A673 (cell line): ENCODE measurements at places on chromosomes 6 and 20. TPM values are rescaled to one million over a fixed set of nuclear protein-coding genes. Genes with fewer than 3 reads are reported as not detected.

RAET1G gene
- 0.45 TPM in 1 of 2 replicates, not detected in the other for total RNA-seq

FANCE gene
- total RNA-seq = 19.2 and 23.4 TPM in 2 replicates

EDEM2 gene
- 13.6 and 16.1 TPM in 2 replicates for total RNA-seq

ABT1 gene
- 17.4 and 18.1 TPM in 2 replicates for total RNA-seq

TMC2 gene
- not detected in 2 replicates for total RNA-seq

ATAT1 gene
- 31.7 and 33.0 TPM in 2 replicates for total RNA-seq

NFATC2 gene
- 0.64 and 0.76 TPM in 2 replicates for total RNA-seq

DNA sequence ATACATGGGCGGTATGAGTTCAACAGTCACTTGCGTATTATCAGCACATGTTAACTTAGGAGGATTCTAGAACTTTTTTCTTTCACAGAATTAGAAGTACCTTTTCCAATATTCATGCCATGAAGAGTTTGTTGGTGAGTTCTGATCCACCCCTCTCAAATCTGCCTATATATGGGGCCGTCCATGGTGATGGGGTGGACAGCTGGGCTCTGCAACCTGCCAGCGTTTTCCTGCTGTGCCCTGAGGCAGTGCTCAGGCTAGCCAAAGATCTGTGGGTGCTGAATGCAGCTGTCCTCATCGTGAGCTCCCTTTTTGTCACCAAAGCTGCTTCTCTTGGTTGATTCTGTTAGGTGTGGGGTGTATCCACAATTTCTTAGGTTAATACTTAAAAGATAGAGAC lies 88.7 kb downstream of the THBS2 start:
- no peaks in the 10 kb centered on the region for H3K4me1 ChIP-seq
- no peaks in the 10 kb centered on the region for H3K36me3 ChIP-seq
- no peaks in the 10 kb centered on the region for H3K27me3 ChIP-seq
- H3K27ac ChIP-seq = no peak overlapping the region

DNA sequence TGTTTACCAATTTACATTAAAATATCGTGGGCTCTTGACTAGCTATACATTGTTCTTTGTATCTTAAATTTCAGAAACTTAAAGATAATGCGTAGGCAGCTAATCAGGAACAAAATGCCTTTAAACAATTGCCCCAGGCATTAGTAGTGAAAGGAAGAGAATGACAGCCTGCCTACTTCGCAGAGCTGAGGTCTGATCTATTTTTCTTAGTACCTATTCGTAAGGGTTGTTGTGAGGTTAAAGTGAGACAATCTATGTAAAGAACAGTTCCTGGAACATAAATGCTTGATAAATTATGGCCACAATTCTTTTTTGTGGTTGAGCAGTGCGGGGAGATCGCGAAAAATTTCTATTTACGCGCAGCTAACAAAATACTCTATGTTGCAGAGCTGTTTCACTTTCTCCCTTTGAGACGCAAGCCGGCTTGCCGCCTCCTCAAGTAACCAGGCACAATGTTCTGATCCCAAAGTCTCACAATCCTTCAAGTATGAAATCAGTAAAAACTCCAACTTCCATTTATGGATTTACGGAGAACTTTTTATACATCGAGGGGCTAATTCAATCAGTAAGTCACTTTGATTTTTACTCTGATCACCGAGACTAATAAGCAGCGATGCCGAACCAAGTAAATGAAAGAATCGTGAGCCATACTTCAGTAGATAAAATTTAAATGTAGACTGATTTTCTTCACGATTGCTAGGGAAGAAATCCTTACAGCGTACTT lies 878 bp upstream of the PNRC1 start:
- peak; percentile 64 for DNase-seq
- H3K4me1 ChIP-seq = peaks cover 12% of the 10 kb centered on the region
- H3K27ac ChIP-seq = peak overlapping the region; percentile 81
- H3K4me3 ChIP-seq = peak overlapping the region; percentile 96
- H3K27me3 ChIP-seq = no peaks in the 10 kb centered on the region

GRCh38 chr20:63215101-63216040 lies 560 bp downstream of the YTHDF1 start:
- peak overlapping the region; percentile 87 for H3K27ac ChIP-seq
- no peaks in the 10 kb centered on the region for H3K4me1 ChIP-seq
- peaks cover 40% of the 10 kb centered on the region for H3K36me3 ChIP-seq
- H3K27me3 ChIP-seq = peaks cover 4% of the 10 kb centered on the region
- DNase-seq = peak; percentile 29

- no peak overlapping the region for H3K27ac ChIP-seq
- no peak for DNase-seq
- H3K36me3 ChIP-seq = no peaks in the 10 kb centered on the region
- H3K4me3 ChIP-seq = no peak overlapping the region
- no peaks in the 10 kb centered on the region for H3K27me3 ChIP-seq
Measured at GRCh38 chr6:145714731-145715130, 20.6 kb downstream of the EPM2A start.

GRCh38 chr6:150142670-150143515 lies at the start of gene PPP1R14C:
PPP1R14C (plus strand) TSS chr6:150143044; CDS start chr6:150143193, 149 bp downstream.
- H3K27me3 ChIP-seq = peaks cover 50% of the 10 kb centered on the region
- peaks cover 9% of the 10 kb centered on the region for H3K4me1 ChIP-seq
- no peaks in the 10 kb centered on the region for H3K36me3 ChIP-seq
- peak; percentile 85 for DNase-seq

- no peaks in the 10 kb centered on the region for H3K4me1 ChIP-seq
- DNase-seq = no peak
- H3K4me3 ChIP-seq = no peak overlapping the region
- H3K27me3 ChIP-seq = no peaks in the 10 kb centered on the region
Measured at GRCh38 chr6:54624779-54625178, 221.8 kb upstream of the FAM83B start.

DNA sequence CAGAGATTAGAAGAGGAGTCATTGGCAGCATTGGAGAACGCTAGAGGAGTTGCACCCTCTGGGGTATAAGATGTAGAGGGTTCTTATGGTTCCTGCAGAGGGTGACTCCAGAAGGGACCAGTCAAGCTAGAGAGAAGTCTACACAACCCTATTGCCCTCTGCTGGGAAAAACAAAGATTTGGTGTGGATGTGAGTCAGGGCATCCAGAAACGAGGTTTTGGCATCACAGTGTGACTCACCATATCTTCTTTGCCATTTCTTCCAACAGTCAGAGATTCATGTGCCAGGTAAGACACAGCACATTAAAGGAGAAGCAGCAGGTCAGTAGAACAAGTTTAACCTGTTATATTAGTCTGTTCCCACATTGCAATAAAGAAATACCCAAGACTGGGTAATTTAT lies 598.8 kb downstream of the MAFB start:
- H3K4me3 ChIP-seq = no peak overlapping the region
- H3K36me3 ChIP-seq = no peaks in the 10 kb centered on the region
- no peaks in the 10 kb centered on the region for H3K4me1 ChIP-seq
- DNase-seq = peak; percentile 11
- H3K27ac ChIP-seq = no peak overlapping the region

DNA sequence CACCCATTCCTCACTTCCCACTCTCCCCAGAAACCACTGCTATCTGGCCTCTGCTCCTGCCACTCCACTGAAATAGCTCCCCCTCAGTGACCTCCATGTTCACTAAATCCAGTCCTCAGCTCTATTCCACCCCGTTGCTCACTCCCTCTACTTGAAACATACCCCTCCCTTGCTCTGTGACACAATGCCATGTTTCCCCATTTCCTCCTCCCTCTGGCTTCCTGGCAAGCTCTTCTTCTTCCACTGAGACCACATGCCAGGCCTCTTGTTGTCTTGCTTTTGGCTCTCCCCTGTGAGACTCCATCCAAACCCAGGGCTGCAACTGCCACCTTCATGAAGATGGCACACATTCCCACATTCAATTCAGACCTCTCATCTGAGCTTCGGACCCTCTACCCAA lies 13.9 kb downstream of the TMEM151B start:
- H3K4me3 ChIP-seq = no peak overlapping the region
- peaks cover 19% of the 10 kb centered on the region for H3K27me3 ChIP-seq
- no peak for DNase-seq
- no peaks in the 10 kb centered on the region for H3K36me3 ChIP-seq

GRCh38 chr6:120077489-120077888 lies 727.9 kb upstream of the MAN1A1 start:
- no peak for DNase-seq
- H3K4me1 ChIP-seq = no peaks in the 10 kb centered on the region
- H3K4me3 ChIP-seq = no peak overlapping the region

DNA sequence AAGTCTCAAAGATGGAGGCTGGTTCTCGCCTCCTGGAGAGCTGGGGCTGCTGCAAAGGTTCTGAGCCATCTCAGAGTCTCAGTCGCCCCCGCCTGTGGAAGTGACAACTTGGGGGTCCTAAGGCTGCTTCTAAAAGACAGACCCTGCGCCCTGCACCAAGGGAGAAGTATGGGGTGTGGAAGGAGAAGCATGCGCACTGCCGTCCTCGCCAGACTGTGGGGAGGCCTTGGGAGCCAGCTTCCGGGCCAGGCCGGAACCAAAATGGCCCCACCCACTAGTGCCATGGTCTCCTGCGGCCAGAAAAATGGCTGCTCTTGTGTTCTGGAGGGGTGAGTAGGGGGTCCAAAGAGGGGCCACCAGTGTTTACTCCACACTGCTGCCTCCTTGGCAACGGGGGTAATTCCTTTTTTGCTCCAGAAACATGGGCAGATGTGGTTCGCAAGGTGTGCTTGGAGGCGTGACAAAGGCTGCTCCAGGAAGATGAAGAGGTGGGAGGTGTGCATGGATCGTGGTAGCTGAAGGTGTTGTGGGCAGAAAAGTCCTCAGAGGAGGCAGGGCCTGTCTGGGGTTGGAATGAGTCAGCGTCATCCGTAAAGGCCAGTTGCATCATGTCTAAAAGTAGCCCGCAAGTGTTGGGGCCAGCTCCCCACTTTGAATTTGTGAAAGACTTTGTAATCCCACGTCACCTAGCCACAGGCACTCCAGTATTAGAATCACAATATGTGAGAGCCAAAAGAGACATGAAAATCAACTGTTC lies 329.8 kb upstream of the SOX4 start:
- no peaks in the 10 kb centered on the region for H3K36me3 ChIP-seq
- no peak for DNase-seq
- no peaks in the 10 kb centered on the region for H3K4me1 ChIP-seq
- H3K4me3 ChIP-seq = no peak overlapping the region
- no peaks in the 10 kb centered on the region for H3K27me3 ChIP-seq
- H3K27ac ChIP-seq = no peak overlapping the region

- no peaks in the 10 kb centered on the region for H3K4me1 ChIP-seq
- H3K27me3 ChIP-seq = no peaks in the 10 kb centered on the region
- H3K36me3 ChIP-seq = no peaks in the 10 kb centered on the region
- H3K27ac ChIP-seq = no peak overlapping the region
- no peak for DNase-seq
Measured at GRCh38 chr6:166595949-166596348, 9.5 kb upstream of the RAMACL start.

DNA sequence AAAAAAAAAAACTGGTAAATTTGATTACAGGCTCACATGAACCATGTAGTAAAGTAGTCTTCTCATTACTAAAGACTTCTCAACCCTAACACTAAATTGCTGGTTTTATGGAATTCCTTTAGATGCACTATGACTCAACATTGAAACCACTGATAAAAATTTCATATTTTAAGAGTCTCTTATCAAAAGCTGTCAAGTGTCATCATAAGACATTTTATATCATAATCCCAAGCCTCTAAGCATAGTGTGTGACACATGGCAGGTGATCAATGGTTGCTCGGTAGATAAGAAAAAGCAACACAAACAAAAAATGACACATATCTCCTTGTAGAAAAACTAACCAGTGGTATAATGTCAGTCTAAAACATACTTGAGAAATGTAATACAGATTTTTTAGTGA lies 258.4 kb downstream of the RNGTT start:
- DNase-seq = no peak
- no peaks in the 10 kb centered on the region for H3K4me1 ChIP-seq
- no peaks in the 10 kb centered on the region for H3K36me3 ChIP-seq
- H3K27me3 ChIP-seq = no peaks in the 10 kb centered on the region

DNA sequence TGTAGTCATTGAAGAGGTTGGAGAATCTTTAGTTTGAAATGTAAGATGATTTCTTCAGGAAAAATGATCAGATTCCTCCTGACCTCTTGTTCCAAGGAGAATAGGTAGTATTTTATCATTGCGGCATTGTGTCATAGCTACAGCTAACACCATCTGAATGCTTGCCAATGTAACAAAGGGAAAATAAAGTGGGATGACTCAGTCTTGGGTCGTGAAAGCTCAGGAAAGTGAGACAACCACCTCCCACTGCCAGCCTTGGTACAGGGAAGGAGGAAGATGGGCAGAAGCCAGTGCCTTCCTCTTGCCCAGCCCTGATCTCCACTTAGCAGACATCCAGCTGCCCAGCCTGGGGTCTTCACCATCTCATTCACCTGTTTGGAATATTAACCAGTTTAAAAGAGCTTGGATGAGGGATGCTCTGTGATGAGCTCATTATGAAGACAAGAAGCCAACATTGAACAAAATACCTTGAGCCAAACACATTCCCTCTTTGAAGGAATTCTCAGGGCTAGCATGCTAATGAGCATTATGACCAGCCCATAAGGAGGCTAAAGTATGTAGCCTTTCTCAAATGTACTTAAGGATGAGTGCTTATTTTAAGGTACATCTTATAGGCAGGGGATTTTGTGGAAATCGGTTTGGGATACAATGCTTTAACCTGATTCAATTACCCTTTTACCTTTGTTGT lies 40.0 kb upstream of the APCDD1L start:
- no peaks in the 10 kb centered on the region for H3K27me3 ChIP-seq
- H3K4me3 ChIP-seq = no peak overlapping the region
- DNase-seq = no peak
- no peaks in the 10 kb centered on the region for H3K36me3 ChIP-seq

- peaks cover 6% of the 10 kb centered on the region for H3K4me1 ChIP-seq
- DNase-seq = peak; percentile 46
- H3K36me3 ChIP-seq = no peaks in the 10 kb centered on the region
Measured at GRCh38 chr6:90860822-90861601, 274.1 kb upstream of the MAP3K7 start.

- peak; percentile 26 for DNase-seq
- no peaks in the 10 kb centered on the region for H3K4me1 ChIP-seq
- no peak overlapping the region for H3K27ac ChIP-seq
- no peak overlapping the region for H3K4me3 ChIP-seq
Measured at GRCh38 chr20:25632940-25633790, 9.4 kb upstream of the NANP start.

DNA sequence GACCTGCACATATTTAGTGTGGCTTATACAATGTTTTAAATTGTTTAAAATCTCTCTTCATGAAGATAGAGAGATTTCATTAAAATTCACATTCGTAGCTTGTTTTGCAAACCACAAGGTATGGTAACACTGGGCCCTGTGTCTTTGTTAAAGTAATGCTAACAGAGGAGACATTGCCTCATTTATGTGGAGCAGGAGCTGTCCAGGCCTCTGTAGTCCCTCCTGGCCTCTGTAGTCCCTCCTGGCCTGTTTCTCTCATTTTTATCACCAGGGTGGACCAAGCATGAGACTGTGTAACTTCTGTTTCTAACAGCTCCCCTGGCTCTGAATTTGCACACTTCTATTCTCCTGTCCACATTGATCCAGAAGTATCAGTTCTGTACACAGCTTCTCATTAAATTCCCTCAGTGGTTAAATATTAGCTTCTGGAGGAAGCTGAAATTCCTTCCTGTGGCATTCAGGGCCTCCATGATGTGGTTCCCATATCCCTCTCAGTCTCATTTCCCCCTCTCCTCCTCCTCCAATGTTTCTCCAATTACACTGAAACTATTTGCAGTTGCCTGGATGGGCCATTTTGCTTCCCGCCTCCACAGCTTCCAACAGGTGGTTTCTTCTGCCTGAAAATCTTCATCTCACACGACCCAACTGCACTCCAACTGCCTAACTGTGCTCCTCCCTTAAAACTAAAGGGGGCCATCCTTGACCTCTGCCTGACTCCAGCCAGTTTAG lies 340.4 kb downstream of the SYNE1 start:
- no peak for DNase-seq
- H3K27me3 ChIP-seq = no peaks in the 10 kb centered on the region
- H3K27ac ChIP-seq = no peak overlapping the region
- H3K4me1 ChIP-seq = no peaks in the 10 kb centered on the region
- H3K36me3 ChIP-seq = no peaks in the 10 kb centered on the region

- DNase-seq = no peak
- peaks cover 5% of the 10 kb centered on the region for H3K4me1 ChIP-seq
- no peaks in the 10 kb centered on the region for H3K27me3 ChIP-seq
- H3K36me3 ChIP-seq = no peaks in the 10 kb centered on the region
Measured at GRCh38 chr6:7033202-7033601, 74.6 kb upstream of the RREB1 start.
